GM12864 (cell line): ENCODE measurements at places on chromosomes 2 and 18.

GRCh38 chr2:217523286-217523685, 479.5 kb downstream of the TNS1 start:
- no peak for DNase-seq

DNA sequence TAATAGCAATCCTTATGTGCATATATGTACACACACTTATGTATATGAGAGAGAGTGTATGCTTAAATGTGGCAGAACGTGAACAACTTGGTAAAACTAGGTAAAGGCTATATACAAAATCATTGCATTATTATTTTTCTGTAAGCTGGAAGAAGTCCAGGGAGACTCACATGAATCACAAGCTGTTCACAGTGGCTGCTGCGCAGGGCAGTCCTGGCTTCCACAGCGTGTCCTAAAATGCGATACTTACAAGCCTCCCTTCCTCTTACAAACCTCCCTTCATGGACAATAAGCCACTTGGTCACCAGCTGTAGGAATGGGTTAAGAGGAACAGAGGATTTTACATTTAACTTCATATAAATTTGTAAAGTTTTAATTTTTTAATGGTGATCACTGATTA, 114.9 kb upstream of the AGAP1 start:
- DNase-seq: no peak

GRCh38 chr2:120066800-120067547, 54.1 kb downstream of the EPB41L5 start:
- DNase-seq: no peak

DNA sequence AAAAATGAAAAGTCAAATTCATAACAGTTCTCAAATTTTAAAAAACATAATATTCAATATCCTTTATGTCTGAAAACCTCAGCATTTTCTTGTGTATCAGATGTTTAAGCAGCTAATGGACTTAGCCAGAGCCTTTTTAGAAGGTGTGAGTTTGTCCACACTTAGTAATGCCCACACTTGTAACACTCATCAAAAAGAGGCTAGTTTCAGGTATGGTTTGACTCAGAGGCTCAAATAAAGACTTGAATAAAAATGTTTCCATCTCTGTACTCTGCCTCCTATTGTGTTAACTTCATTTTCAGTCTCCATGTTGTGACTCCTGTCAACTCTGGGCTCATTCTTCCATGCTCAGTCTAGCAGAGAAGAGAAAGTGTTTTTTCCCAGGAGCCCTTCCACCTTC, 311.6 kb downstream of the IRS1 start:
- no peak for DNase-seq

GRCh38 chr2:218002845-218003180, at the start of gene TNS1:
Gene TNS1, minus strand, starts transcription at chr2:218002995. Its CDS starts 123 bp downstream, at chr2:218002872.
- DNase-seq: no peak

- DNase-seq: no peak
These were observed 26.9 kb downstream of the C18orf63 start for GRCh38 chr18:74342416-74343043.

- no peak for DNase-seq
These were observed 12.9 kb downstream of the CYS1 start for GRCh38 chr2:10067330-10067729.

GRCh38 chr2:217912098-217913024, 90.4 kb downstream of the TNS1 start:
- DNase-seq: no peak

GRCh38 chr2:123364243-123364896, 660.7 kb upstream of the CNTNAP5 start:
- no peak for DNase-seq

GRCh38 chr2:58401936-58402335, 160.8 kb upstream of the FANCL start:
- DNase-seq: no peak

- no peak for DNase-seq
These were observed 100.2 kb downstream of the TWIST2 start for GRCh38 chr2:238947920-238948710.

- no peak for DNase-seq
These were observed 273.2 kb downstream of the BCL2 start for GRCh38 chr18:63046375-63046774.

GRCh38 chr2:51304311-51304710, 272.4 kb upstream of the NRXN1 start:
- DNase-seq: no peak

DNA sequence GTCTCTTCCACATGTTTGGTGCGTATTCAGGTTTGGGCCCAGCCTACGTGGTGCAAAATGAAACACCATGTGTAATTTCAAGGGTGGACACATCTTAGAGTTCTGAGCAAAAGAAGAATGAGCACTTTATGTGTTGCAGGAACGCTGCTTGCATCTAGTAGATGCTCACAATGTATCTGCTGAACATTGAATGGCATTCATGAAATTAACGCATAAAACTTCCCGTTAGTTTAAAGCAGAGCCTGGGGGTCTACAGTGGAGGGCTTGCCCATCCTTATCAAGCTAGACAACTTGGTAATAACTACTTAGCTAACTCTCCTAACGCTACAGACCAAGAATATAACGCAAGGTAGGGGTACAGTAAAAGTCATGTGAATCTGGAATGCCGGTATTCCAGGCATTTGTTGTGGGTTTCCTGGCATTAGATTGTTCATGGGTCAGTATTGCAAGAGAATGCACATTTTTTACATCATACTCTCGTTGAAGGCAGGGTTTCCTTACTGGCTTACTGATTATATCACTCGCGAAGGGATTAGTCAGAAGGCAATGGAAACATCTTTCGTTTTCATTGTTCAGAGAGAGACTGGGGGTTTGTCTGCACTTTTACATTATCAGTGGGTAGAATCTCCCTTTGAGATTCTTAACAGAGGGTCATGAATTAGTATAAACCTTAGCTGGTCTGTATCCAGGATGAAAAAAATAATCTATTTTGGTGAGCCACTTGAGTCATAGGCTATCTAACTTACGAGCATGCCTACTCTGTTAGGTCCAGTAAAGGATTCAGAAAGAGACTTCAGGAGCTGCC, 229.5 kb upstream of the EPAS1 start:
- no peak for DNase-seq

GRCh38 chr2:48332286-48332685, 197.7 kb upstream of the STON1 start:
- no peak for DNase-seq

DNA sequence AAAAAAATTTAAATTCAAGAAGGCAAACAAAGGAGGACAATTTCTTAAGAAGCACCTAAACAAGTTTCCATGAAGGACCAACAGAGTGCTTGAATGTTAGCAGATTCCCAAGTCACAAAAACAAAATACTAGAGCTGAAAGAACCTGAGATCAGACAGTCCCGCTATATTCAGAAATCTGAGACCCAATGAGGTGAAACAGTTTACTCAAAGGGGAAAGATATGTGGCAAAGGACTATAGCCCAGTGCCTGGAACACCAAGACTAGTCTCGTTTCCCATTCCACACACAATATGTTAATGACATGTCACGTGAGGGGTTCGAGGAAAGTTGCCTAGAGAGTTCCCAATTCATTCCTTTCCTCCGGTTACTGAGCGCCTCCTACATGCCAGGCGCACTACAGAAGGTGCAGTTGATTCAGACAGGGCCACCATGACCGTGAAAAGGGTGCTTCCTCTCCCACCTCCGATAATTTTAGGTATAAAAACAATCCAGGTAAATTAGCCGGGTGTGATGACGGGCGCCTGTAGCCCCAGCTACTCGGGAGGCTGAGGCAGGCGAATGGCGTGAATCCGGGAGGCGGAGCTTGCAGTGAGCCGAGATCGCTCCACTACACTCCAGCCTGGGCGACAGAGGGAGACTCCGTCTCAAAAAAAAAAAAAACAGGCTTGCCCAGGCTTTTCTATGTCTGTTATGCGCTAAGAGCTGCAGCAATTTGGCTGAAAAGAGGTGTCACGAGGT, 617 bp downstream of the SRBD1 start:
- no peak for DNase-seq

DNA sequence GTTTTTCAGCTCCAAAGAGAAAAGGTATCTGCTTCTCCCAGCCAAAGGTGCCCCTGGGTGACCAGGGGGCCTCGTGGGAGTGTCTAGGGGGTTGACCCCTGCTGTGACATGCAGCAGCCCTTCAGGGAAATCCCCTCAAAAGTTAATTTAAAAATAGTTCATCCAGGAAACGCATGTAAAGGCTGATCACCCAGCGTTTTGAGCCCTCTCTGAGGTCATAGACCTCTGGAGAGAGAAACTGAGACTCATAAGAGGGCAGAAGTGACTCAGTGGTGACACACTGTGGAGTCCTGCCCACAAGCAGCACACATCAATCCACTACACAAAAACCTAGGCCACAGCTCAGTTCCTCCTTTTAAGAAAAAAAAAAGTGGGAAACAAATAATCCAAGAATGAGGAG, 11.9 kb downstream of the GAL3ST2 start:
- peak; percentile 79 for DNase-seq

DNA sequence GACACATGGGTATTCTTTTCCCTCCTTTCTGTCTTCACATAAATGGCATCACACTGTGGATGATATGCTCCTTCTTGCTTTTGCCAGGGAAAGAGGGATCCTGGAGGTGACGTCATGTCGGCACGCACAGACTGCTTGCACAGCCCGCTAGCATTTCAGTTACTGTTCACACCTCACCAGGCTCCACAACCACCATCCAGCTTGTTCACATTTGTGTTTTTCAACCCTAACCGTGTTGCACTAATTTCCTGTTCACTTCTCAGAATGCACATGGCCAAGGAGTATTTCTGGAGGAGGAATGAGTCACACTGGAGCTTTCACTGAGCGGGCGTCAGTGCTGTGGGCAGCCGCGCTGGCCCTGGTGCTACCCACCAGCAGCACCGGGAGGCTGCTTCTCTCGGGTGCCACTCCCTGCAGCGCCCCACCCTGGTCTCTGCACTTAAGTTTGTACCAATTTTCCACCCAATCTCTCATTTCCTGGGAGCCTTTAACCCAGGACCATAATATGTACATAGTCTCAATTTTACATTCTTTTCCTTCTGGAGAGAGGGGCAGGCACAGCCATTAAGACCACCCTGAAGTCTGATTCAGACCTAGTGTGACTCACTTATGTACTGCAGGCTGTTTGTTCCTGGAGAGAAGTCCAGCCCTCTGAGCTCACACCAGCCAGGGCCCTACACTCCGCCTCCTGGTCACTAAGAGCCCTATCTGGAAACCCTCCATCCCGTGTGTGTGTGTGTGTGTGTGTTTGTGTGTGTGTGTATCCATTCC, 65.1 kb downstream of the MBP start:
- DNase-seq: no peak

DNA sequence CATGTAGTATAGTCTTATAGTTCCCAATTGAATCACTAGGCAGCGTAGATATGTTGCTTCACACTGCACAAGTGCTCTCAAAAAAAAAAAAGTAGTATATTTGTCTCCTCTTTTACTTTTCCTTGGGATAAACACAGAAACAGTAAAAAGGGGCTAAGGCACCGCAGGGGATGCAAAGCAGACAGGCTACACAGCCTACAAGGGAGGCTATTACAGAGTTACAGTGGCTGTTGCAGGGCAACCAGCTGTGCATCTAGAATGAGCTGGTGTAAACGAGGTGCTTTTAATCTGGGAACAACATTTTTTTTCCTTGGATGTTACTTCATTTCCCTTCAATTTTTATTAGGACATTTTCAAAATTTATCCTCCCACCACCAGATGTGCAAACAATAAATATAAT, 1934.7 kb upstream of the CELF4 start:
- no peak for DNase-seq

DNA sequence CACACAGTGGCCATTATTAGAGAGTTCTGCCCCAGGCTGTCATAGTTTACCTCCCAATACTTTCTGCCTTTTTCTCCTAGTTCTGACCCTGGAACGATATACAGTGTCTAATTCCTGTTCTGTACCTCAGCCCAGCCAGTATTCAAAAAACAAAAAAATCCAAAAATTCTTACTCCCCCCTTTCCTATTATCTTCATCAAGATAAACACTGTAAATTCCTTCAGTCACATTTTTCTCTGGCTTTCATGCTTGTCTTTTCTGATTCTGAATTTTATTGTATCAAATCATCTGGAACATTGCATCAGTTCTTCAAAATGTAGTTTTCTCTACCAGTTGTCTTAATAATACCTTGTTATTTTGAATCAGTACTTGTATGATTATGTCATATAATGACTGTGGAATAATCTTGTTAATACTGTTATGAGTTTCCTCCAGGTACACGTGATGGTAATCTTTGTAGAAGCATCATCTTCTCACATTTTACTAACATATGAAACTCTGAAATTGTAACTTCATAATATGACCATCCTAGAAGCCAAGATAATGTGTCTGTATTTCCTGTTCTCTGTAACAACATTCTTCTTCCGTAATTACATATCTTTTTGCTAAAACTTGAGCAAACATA, 79.0 kb upstream of the NOSTRIN start:
- DNase-seq: no peak

DNA sequence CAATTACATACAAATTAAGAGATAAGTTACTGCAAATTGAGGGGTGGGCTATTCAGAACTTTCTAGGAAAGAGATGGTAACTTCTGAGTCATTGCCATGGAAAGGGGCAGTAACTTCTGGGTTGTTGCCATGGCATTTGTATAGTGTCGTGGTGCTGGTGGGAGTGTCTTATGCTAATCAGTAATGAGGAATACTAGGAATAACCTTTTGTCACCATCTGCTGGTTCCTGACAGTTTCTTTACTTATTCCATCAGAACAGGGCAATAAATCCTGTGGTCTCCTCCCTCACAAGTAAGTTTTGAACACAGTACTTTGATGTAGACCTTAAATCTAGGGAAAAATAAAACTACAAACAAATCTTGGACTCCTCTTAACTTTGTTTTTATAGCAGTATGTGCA, 435.4 kb downstream of the BCL11A start:
- no peak for DNase-seq

GRCh38 chr2:74474899-74475298, 2.4 kb upstream of the MRPL53 start:
- no peak for DNase-seq

DNA sequence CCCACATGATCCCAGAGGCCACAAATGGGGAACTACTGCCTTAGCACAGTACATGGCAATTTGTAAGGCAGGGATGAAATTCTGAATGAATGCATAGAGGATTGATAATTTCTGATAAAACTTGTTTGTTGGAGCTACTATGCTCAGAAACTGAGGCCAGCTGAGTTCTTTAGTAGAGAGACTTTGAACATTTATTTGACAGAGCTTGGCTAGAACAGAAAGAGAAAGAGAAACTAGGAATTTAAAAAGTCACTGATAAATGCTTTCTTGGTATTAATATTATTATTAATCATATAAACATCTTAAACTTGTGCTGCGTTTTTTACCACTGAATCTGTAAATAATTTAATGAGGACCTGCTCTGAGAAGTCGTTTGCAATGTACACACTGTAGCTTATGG, 923.7 kb upstream of the CNTNAP5 start:
- no peak for DNase-seq

- no peak for DNase-seq
These were observed 248.6 kb downstream of the NR4A2 start for GRCh38 chr2:156083763-156084493.

GRCh38 chr2:23410596-23410995, 25.6 kb downstream of the KLHL29 start:
- DNase-seq: no peak

GRCh38 chr18:32152705-32153448, 37.0 kb upstream of the MEP1B start:
- peak; percentile 13 for DNase-seq
